ENCODE measurements at places on chromosomes 16 and 17.

GRCh38 chr17:38511150-38512108 lies 83.2 kb downstream of the ARHGAP23 start:
- DNase-seq, result no peak

DNA sequence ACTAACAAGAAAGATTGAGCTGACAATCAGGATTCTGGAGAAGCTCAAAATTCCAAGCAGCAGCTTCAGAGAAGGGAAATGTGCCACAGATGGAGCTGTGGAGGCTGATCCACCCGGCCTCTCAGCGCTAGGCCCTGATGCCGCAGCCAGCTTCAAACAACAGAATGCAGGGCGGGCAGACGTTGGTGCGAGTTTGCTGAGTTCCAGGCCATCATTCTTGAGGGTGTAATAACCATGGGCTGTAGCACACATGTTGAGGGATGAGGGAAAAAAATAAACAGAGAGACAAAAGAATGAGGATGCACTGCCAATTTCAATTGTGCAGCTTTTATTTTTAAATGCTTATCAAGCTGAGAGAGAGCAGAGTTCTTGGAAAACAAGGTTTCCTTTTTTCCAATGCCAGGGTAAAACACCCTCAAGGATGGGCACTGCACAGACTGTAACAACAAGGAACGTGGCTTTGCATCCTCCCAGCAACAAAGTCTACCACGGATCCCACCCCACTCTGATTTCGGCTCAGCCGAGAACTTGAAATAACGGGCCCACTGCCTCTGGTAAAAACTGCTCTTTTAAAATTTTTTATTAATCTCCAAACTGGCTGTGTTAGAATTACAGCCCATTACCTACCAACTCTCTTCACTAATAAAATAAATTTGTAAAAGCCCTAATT lies 90.2 kb downstream of the SMG6 start:
- no peak for DNase-seq

DNA sequence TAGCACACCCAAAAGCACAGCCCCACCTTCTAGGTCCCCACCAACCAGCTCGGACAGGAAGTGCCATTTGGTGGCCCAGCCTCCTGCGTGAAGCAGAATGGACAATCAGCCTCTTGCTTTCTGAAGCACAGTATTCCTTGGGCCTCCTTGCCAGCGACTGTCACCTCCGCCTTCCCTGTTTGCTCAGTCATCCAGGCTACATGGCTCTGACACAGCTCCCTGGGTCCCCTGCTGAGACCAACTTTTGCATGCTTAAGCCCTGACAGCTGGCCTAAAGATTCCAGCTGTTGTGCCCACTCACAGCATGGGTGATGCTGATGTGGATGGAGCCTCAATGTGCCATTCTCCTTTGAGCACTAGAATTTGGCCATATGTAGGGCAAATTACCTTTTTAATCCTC lies 4.5 kb upstream of the CACNG5 start:
- DNase-seq, result no peak

DNA sequence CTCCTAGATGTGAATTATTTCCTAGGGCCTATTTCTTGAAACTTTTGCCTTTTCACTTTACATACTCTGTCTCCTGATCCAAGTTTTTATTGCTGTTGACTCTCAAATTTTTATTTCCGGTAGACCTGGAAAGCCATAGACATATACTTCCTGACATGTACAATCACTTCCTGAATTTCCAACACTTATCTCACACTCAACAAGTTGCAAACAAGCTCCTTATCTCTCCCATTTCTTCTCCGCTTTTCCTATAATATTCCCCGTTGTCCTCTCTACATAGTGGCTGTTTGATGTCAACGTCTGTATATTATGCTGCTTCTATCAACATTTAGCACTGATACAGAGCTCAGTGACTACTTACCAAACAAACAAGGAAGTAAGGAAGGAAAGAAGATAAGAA lies 59.3 kb downstream of the IKZF3 start:
- DNase-seq, result no peak

DNA sequence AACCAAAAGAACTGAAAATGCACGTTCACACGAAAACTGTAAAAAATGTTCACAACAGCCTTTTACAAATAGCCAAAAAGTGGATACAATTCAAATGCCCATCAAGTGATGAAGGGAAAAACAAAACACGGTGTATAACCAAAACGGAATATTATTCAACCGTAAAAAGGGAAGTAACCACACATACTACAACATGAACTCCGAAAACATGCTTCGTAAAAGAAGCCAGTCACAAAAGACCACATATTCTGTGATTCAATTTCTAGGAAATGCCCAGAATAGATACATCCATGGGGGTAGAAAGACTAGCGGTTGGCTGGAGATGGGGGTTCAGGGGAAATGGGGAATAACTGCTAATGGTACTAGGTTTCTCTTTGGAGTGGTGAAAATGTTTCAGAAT lies 81.5 kb upstream of the TRAP1 start:
- no peak for DNase-seq

GRCh38 chr16:79679334-79679733 lies 78.8 kb upstream of the MAF start:
- no peak for DNase-seq

- no peak for DNase-seq
Measured at GRCh38 chr17:44283344-44284023, 15.5 kb upstream of the SLC4A1 start.

GRCh38 chr17:55238931-55239297 lies 25.8 kb upstream of the HLF start:
- no peak for DNase-seq

DNA sequence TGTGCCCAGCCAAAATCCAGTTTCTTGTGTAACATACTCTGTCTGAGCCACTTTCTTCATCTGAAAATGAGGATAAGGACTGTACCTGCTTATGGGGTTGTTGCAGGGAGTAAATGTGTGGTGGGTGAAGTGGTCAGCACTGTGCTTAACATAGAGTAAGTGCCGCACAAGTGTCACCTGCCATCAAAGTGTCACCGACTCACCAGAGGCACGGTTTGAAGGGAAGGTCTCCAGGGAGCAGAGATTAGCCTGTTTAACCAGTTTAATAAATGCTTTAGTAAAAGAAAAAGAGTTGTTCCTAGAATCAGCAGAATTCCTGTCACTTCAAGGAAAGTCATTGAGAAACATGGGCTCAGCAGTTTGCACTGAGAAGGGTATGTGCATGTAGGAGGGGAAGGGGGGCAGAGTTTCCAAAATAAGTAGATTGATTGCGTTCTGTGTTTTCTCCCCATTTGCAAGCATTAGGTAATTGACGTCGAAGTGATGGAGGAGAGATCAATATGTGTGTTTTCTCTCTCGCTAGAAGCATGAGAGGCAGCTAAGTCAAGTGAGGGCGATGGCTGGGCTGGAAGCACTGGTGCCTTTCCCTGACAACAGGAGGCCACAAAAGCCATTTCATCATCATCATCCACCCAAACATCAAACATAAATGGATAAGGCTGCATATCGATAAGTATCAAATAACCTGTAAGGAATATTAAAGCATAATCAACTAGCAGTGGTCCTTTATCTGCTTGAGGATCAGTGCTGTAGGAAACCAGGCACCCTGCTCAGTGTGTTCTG lies 19.1 kb downstream of the FAM20A start:
- no peak for DNase-seq

- DNase-seq, result no peak
Measured at GRCh38 chr17:20979792-20980083, 63.1 kb downstream of the USP22 start.

GRCh38 chr17:44901411-44901921 lies 2.2 kb upstream of the EFTUD2 start:
- DNase-seq, result no peak
